ENCODE measurements at places on chromosomes 11 and 22.

- DNase-seq = no peak
These were observed 9.5 kb upstream of the TSG101 start for GRCh38 chr11:18536209-18536608.

DNA sequence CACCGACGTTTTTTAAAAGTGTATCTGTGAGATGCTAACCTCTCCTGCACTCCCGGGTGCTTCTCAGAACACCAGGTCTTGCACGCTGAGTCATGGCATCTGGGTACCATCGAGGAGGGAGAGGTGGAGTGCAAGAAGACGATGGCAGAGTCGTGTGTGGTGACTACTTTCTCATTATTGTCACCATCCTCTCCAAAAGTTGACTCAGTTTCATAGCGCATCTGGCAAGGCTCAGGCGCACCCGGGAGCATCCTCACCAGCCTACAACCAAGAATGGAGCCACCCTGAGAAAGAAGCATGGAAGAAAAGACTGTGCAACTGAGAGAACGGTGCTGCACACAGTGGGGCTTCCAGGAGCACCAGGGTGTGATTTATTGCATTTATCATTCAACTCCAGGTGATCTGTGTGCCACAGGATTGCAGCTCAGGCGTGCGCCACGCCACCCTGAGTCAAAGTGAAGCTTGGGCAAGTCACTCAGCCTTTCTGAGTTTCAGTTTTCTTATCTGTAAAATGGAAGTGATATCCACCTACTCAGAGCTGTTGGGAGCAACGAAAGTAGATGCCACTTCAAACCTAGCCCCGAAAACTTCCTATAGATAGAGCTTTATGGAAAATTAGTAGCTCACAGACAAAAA, 65.4 kb downstream of the LINC01488 start:
- DNase-seq = no peak

DNA sequence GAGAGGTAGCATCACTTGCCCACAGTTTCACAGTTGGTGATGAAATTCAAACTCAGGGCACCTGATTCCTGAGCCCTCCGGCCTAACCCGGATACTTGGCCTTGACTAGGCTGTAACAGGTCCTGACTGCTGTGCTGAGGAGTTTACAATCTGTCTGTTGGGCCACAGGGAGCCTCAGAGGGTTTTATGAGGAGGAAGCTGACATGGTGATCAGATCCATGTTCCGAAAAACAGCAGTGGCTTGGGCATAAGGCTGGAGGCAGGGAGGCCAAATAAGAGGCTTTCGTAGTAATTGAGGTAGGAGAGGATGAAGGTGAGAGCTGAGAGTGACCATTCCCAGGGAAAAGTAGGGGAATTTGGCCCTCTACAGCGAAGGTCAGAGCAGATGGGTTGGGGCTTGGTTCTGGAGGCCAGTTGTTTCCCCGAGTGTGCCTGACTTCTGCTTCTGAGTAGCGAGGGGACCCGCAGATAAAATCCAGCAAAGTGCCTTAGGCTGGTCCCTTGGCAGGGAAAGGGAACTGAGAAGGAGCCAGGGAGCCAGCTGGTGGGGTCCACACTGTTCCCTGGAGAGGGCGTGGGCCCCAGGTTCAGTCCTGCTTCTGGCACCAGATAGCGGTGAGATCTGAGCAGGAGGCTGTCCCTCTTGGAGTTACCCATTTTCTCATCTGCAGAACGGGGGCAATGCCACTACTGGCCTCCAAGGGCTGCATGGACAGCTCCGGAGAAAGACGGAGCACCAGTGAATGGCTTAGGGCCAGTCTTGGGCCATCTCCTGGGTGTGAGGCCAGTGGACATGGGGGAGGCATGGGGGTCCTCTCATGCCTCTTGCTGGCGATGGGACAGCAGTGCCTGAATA, 6.5 kb downstream of the PRDM11 start:
- no peak for DNase-seq

- DNase-seq = no peak
These were observed 66.1 kb downstream of the HSD17B12 start for GRCh38 chr11:43746670-43747069.

DNA sequence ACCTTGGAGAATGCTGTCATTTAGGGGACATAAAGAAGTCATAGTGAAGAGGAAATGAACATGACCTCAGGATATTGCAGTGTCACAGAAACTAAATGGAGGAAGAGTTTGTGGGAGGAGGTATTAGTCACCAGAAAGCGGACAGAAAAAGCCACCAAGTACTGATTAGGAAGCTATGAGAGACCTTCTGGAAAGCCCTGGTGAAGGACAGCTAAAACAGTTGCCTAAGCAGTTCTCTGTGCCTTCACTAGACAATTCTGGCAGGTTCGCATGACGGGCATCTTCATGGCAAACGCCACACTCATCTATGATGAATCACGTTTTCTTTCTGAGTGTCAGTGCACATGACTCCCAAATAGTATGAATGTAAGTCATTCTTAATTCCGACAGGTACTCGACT, 325.8 kb downstream of the C11orf87 start:
- DNase-seq = no peak

DNA sequence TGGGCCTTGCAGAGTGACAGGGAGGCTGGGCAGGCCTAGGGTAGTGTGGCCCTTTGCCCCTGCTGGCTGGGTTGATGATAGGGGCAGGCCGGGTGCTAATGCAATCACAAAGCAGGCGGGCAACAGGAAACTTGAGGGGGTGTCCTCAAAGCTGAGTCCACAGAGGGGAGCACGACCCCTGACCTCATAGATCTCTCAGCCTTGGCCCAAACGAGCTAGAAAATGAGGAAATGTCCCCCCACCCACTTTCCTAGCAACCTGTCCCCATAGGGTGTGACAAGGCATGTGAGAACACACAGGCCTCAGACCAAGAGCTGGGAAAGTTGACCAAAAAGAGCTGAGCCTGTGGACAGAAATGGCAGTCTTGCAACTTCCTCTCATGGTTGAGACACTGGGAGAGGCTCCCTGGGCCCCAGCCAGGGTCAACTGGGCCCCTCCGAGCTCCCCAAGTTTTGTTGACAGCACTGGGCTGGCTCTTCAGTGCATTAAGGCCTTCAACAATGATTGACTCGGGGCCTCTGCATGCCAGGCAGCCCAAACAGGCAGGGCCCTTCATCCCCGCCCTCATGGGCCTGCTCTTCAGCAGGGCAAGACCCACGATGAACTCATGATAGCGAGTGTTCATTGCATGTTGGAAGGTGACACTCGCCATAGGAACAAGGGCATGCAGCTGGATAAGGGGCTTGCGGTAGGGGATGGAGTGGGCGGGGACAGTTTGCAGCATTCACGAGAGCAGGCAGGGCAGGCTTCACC, 9.8 kb upstream of the SPI1 start:
- DNase-seq = no peak

DNA sequence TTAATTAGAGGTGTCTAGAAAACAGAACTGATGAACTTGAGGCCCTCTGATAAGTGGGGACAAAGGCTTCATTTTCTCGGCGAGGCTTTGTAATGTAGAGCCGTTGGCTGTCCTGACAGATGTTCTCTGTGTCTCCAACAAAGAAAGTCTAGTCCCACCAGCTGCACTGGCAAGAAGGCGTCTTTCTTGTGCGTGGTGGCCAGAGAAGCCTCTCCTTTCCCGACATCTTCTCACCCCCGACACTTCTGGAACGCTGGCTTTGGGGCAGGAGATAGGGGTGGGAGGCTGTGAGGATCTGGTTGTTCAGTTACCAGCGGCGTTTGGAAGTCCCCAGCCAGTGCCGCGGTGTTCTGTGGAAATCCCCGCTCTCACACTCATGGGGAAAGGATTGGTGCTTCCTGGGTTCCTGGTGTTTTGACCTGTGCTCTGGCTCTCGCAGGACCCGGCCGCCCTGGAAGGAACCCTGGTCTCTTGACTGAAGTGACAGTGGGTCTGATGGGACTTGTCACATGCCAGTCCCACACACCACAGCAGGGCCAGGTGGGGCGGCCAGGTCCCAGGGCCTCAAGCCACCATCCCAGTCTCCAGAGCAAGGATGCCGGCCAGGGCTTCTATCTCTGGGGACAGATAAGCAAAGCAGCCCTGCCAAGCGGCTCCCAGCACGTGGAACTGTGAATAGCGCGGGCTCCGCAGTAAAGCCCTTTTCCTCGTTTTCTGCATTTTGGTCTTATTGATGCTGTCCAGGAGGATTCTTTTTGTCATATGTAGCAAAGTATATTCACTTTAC, 23.2 kb downstream of the FADS2 start:
- no peak for DNase-seq

GRCh38 chr11:19187114-19187832, 14.5 kb downstream of the CSRP3 start:
- DNase-seq = no peak

- peak; percentile 52 for DNase-seq
These were observed 12.9 kb upstream of the CDKN1C start for GRCh38 chr11:2898366-2899079.

- no peak for DNase-seq
These were observed 11.4 kb downstream of the ACO2 start for GRCh38 chr22:41480397-41480735.

DNA sequence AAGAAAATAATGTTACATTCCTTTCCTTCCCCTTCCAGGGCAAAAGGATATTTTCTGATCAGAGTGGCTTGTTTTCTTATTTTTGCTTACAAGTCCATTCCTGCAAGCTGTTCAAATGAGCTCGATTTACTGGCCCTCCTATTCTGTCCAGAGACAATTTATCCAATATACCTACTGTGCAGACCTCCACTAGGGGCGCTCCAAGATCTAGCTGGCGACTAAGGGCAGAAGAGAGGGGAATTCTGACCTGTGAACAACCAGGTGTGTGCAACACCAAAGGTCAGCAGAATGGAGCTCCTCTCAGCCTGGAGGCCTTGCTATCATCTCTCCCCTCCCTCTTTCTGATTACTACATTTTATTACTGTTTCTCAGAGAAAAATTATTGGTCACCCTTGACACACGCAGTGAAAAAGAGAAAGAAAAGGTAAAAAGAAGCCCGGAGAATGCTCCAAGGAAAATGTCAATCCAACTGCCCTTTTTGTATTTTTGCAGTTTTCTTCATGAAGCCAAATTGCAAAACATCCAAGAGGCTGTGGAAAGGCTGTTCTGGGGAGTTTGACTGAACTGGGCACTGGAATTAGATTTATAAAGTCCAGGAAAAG, 3.2 kb downstream of the SEZ6L start:
- no peak for DNase-seq

DNA sequence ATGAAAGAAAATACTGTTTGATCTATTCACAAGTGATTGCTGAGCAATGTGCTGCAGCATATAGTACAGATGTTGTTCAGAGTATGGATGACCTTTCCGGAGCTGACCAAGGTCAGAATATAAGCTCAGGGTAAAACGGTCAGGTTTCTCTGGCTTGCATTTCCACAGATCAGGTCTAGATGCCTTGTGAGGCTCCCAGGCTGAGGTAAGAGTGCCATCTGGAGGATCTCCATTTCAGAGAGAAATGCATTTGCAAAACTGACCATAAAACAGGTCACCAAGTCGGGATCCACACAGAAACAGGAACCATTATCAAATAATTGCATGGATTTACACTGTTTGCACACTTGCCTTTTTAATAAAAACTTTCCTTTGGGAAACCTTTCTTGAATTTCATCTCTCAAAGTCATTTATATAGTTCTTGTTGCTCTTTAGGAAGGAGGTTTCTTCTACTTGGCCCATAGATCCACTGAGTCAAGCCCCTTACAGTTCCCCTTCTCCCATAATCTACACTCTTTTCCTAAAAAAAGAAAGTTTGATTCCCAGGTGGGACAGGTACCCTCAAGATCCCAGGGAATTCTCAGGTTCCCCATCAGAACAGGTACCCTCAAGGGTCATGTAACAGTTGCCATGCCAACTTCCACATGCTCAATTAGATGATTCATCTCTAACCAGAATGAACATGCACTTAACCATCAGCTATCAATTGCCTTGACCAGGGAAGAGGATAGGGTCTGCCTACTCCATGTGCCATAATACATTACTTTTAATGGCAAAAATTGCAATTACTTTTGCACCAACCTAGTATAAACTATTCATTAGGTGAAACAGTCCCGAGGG, 25.0 kb upstream of the TMPRSS5 start:
- DNase-seq = no peak

GRCh38 chr22:42906605-42907348, 49.7 kb upstream of the ARFGAP3 start:
- no peak for DNase-seq

DNA sequence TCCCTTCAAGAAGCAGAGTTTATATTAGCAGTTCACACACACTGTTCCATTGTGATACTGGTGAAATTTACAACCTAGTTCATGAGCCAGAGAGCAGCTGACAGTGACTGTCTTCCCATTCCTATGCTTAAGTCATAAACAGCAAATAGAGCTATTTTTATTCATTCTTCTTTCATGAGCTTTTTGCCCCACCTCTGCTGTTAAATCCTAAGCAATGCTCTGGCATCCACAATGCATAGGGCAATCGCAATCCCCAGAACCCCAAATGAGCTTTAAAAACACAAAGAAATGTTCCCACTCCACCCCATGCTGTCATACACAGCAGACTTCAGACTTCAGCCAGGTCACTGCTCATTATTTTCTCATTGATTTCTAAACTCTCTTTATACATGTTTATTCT, 307.5 kb downstream of the ETS1 start:
- DNase-seq = no peak

DNA sequence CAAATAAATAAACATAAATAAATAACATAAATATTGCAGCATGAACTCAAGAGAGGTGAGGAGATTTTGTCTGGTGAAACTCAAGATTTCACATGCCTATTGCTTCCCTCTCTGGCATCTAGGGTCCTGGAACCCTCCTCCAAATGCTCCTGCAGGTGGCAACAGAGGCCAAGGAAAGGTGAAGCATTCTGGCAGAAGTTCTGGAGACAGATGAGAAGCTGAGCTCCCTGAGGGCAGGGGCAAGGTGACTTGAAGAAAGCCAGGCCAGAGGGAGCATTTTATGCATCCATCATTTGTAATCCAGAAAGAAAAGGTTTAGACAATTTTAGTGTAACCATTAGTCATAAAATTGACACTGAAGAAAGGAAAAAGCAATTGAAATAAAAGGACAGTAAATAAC, 64.9 kb downstream of the ENDOD1 start:
- peak; percentile 49 for DNase-seq

DNA sequence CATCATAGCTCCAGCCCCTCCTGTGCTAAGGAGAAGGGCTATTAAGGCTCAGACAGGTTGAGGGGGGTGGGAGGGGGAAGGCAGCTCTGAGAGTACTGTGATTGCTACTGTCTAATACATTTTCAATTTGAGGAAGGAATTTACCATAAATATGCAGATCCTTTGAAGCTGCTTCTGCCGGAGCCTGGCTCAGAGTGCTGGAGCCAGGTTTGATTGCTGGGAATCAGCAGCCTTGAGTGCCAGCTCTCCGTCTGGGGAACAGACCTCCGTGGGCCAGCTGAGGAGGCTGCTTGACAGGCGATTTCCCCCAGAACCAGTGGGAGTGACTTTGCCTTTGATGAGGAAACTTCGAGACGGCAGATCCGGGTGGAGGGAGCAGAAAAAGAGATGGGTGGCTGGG, 141.7 kb upstream of the TBCEL start:
- no peak for DNase-seq

DNA sequence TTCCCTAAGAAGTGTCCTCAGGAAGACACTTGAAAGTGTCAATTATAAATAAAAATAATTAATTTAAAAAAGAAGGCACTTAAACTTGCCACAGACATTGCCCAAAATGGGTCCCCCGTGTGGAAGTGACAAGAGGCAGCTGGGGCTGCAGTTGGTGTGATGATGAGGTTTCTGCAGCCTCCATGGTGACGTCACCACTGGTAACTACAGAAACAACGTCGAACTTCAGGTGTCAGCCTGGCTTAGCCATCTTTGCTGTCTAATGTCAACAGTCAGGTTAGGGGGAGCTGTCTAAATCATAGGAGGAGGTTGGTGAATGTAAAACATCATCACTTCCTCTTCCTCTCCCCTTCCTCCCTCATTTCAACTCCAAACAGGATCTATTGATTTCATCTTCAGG, 328.6 kb downstream of the MN1 start:
- DNase-seq = no peak

- DNase-seq = no peak
These were observed 518.7 kb downstream of the NTM start for GRCh38 chr11:131889146-131889577.

GRCh38 chr11:61972672-61973475, 5.4 kb upstream of the FTH1 start:
- no peak for DNase-seq

All from activated CD4-positive, alpha-beta T cell treated with anti-CD3 and anti-CD28 coated beads for 4 hours (primary cell).